Adipocyte (in vitro differentiated cells): ENCODE measurements at places on chromosomes 5 and 9.

GRCh38 chr5:5381310-5381913, 41.1 kb upstream of the ICE1 start:
- DNase-seq: no peak

DNA sequence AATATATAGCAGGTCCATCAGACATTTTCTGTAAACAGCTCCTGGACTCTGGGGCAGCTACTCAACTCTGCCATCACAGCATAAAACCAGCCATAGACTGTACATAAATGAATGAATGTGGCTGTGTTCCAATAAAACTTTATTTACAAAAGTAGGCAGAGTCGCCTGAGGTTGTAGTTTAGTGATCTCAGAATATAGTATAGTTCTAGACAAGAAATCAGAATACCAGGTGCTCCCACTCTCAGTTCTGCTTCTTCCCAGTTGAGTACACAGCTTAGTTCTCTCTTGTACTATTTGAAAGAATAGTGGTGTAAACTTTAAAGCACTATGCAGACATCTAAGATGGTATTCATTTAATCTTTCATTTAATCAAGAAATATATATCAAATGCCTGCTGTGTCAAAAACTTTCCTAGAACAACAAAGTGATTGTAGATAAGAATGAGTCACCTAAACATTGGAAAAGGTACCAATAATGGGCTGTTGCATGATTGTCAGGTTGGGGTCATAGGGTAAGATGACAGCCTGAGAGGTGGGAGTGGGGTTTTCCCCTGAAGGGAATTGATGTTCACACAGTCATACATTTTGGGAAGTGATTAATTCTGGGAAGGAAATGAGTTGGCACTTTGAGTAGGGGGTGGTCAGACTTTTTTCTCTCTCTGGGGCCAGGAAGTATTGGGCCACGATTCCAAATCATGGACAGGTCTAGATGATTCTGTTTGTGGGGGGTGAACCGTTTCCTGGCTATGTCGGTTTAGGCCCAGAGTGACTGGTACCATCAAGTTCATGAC, 37.0 kb downstream of the TNFSF8 start:
- DNase-seq: no peak

DNA sequence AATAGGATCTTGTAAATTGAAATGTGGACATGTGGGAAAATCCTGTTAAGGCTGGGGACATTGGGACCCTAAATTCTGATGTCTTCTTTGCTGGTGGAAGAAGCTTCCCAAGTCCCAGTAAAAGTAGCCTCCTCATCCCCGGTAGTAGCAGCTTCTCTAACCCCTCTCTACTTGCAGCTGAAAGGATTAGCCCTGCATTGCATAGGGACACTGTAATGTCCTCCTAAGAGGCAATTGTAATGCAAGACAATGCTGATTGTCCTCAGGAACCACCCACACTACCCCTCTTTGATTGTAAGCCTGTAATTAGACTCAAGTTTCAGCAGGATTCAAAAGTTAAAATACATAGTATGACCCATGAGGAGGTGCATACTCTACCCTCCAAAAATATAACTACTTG, 1938.4 kb upstream of the C9orf72 start:
- no peak for DNase-seq

DNA sequence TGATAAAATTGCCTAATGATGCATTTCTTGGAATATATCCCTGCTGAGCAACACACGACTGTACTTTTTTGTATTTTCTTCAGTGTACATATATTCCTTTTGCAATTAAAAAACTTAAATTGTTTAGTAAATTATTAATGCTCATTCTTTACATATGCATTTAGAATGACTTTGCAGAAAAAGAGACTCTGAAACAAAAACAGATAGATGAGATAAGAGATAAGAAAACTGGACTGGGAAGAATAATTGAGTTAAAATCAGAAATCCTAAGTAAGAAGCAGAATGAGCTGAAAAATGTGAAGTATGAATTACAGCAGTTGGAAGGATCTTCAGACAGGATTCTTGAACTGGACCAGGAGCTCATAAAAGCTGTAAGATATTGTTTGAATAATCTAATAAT, 32.7 kb downstream of the RAD50 start:
- peak; percentile 27 for DNase-seq

GRCh38 chr9:69090140-69090750, 54.7 kb downstream of the FXN start:
- no peak for DNase-seq

DNA sequence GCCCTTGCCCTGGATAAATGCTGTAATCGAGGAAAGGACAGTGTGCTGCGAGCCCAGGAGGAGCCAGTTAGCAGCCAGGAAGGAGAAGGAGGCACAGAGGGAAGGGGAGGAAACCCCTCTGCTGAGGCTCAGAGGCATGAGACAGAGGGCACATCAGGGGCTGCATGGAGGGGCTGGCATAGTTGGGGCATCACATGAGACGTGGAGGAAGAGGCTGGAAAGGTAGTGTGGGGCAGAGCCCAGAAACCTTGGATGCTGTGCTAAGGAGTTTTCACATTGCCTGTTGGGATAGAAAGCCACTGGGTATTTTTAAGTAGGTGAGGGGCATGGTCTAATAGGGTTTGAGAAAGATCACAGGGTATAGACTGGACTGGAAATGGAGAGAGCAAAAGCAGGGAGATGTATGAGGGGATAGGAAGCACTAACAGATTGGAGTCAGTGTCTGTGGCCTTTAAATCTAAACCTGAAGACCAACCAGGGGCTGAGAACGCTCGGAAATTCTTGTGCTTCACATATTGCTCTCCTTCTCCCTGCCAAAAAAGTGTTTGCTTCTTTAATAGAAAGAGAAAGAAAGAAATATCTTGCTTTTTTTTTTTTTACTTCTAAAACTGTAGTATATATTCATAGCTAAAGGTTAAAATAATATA, 33.0 kb upstream of the ANGPTL2 start:
- no peak for DNase-seq

DNA sequence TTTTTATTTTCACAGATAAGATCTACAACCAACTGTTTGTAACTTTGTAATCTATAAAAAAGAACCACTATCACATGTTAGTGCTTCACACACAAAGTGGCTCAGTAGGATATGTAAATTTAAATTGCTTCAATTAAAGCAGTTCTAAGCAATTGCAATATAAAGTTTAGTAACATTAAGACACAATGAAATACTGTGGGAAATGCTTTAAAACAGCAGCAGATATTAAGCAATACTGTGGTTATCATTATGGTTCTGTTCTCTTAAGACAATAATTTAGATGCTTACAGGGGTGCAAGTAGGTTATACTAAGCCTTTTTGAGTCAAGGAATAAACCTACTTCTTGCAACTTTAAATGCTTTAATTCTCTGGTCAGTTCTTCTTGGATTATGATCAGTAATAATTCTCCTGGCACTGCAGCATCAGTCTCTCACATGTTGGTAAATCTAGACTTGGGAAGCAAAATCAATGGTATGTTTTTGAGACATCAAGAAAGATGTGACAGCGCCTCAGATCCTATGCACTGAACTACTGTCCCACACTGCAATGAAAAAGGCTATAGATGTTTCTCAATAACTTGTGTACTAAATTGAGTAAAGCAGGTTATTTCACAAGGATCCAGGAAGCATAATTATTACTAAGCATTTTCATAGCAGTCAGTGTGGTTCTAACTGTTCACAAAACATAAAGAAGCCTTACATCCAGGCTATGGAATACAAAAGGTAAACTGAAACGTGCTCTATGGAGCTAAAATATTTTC, 338.7 kb upstream of the PDE4D start:
- no peak for DNase-seq

DNA sequence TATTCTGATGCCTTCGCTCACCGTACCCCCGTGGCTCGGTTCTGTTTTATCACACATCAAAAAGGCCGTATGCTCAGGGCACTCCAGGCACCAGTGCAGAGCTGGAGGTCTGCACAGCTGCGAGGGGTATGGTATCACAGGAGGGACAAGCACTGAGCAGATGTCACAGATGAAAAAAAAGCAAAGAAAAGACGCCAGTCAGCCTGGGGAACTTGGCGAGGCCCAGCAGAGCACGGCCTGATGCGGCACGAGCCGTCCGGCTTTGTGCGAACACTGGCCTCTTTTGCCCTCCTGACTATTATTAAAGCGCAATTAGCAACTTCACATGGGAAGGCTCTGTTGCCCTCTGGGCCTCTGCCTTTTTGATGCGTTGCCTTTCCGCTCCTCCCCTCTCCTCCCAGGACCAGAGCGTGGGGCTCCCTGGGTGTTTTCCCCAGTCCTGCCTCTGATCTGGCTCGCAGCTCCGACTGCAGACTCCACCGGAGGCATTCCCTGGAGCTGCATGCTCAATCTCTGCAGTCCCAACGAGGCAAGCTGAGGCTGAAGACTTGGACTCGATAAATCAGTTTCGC, 44.4 kb downstream of the AK8 start:
- DNase-seq: no peak

- no peak for DNase-seq
Measured at GRCh38 chr5:146540414-146540813, 24.4 kb upstream of the GPR151 start.

GRCh38 chr5:137602721-137603273, 103.7 kb upstream of the SPOCK1 start:
- DNase-seq: no peak

- no peak for DNase-seq
Measured at GRCh38 chr9:7089406-7090193, 331.8 kb downstream of the KDM4C start.

DNA sequence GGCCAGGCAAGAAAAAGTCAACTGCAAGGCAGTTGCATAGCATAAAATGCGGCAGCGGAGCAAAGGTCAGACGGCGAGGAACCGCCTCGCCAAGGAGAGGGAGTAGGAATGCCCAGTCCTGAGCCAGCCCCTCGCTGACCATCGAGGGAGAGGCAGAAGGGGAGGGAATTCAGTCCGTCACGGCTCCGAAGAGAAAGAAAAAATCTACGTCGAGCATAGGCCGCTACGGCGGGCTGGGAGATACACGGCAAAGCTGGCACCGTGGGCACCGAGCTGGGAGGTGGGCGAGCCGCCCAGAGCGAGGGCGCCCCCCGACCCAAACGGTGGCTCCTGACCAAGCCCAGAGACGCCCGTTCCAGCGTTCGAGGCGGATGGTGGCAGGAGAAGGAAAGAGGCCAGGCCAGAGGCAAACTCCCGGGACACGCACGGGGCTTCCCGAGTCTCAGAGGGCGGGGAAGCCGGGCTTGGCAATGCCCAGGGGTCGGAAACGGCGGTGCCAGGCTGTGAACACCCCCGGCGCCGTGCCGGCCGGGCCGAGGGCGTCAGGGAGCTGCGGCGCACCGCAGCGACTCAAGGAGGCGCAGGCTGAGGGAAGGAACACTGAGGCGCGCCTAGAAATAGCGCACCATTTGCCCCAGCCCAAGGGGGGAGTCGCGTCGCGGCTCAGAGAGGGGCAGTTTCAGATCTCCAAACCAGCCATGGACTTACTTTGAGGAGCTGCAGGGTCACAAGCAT, 518 bp downstream of the SPRY4 start:
- DNase-seq: peak; percentile 81

DNA sequence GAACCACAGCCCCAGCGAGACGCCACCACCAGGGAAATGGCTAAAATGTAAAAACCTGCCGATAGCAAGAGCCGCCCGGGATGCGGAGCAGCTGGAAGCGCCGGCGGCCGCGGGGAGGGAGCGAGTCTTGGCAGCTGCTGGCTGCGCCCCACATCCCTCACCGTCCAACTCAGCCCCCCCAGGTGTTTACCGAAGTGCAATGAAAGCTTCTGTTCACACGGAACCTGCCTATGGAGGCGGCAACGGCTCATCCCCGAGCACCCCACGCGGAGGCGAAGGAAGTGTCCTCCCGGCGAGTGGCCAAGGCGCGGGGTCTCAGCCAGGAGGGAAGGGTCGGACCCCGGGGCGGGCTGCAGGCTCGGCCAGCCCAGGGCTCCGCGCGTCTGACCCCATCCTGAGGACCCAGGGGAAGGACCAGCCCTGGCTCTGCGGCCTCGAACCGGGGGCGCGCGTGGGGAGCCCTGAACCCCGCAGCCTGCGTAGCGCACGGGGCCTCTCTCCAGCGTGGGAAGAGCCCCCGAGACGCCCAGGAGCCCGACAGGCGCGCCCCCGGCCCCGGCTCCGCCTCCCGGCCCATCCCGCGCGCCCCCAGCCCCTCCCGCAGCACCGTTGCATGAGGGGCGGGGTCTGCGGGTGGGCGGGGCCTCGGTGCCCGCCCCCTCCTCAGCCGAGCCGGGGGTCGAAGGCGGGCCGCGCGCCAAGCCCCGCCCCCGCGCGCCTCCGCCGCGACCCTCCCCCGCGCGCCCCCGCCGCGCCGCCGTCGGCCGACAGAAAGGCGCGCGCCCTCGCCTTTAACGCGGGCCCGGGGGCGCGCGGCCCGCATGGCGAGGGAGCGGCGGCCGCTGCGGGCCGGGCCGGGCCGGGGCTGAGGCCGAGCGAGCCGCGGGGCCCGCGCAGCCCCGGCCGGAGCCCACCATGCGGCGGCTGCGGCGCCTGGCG, at the start of gene DIPK1B:
DIPK1B (plus strand) TSS at position 822 of the 939 bp plus-strand sequence; CDS start at position 916, 94 bp downstream.
- DNase-seq: peak; percentile 57

GRCh38 chr5:88845081-88845697, 37.8 kb downstream of the MEF2C start:
- DNase-seq: no peak

DNA sequence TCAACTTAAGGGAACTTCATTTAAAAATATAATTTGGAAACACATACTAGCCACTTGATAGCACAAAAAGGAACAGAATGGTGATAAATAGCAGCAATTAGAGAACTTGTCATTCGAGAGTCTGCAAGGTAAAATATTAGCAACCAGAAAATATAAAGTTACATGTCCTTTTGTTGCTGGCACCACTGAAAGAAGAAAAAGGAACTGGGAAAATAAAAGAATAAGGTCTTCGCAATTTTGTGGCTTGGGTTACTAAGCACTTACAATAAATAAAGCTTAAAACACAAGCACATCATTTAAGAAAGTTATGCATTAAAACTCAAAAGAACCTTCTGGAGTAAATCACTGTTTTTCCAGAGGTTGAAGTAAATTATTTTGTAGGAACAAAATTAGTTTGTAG, 149.9 kb upstream of the FBN2 start:
- no peak for DNase-seq

GRCh38 chr5:128109138-128109537, 25.6 kb downstream of the SLC12A2 start:
- no peak for DNase-seq

DNA sequence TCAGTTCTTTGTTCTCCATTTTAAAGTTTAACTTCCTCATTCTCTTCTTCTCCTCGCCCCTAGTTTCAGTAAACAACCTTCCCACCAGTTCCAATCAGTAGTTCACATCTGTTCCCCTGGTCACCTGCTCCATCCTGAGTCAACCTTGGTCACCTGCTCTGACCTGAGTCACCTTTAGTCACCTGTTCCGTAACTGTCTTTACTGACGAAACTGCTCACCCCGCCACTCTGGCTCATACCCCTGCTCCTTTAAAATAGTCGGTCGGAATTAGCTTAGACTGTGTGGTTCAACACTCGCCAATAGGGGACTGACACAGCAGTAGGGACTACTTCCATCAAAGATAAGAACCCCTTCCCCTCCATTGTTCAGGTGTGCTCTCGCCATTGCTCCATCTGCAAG, 76.3 kb upstream of the GPBP1 start:
- DNase-seq: no peak
